ENCODE measurements at places on chromosomes 13 and 19. TPM values are rescaled to one million over a fixed set of nuclear protein-coding genes. Genes with fewer than 3 reads are reported as not detected.

The EEF2 gene
- 1,302 TPM for total RNA-seq

The ZNF667 gene
- 1.6 TPM for total RNA-seq

The BRCA2 gene
- total RNA-seq: 3.6 TPM

The PPAN gene
- 60.0 TPM for total RNA-seq

The SPC24 gene
- 4.1 TPM for total RNA-seq

The DMKN gene
- total RNA-seq: 11.3 TPM

The YJU2 gene
- total RNA-seq: 38.5 TPM

The NLRP7 gene
- total RNA-seq: not detected

The C19orf73 gene
- 2.7 TPM for total RNA-seq

The KLK1 gene
- not detected for total RNA-seq

The FAM187B gene
- not detected for total RNA-seq

The PSG11 gene
- not detected for total RNA-seq

The MIA gene
- total RNA-seq: not detected

The KLK11 gene
- total RNA-seq: not detected

The CBLC gene
- total RNA-seq: not detected

The NACC1 gene
- total RNA-seq: 41.2 TPM

The DLEU7 gene
- 0.20 TPM for total RNA-seq

The FCER2 gene
- 0.52 TPM for total RNA-seq

The CERS1 gene
- not detected for total RNA-seq

The COL5A3 gene
- total RNA-seq: 0.33 TPM

The PTPRH gene
- total RNA-seq: not detected

The CEACAM1 gene
- 1.3 TPM for total RNA-seq

The LILRB5 gene
- not detected for total RNA-seq

The RAB11B gene
- total RNA-seq: 108 TPM

The FAM124A gene
- total RNA-seq: not detected

The LRCH1 gene
- total RNA-seq: 23.7 TPM

The BCL3 gene
- 152 TPM for total RNA-seq

The FAM216B gene
- not detected for total RNA-seq

The PCSK4 gene
- 4.1 TPM for total RNA-seq

The OVOL3 gene
- total RNA-seq: not detected

The WDR18 gene
- 17.5 TPM for total RNA-seq

The FDX2 gene
- 4.0 TPM for total RNA-seq

The ZNF626 gene
- total RNA-seq: 16.7 TPM

The RFC3 gene
- 7.0 TPM for total RNA-seq

The ANKLE1 gene
- total RNA-seq: 1.3 TPM

The RNASEH2A gene
- 8.7 TPM for total RNA-seq

Measured in natural killer cell (primary cell).